NCI-H526 (cell line): ENCODE measurements at places on chromosomes 12 and 14.
A peak's percentile ranks its signal among the peaks of the same experiment; 100 is the strongest.

DNA sequence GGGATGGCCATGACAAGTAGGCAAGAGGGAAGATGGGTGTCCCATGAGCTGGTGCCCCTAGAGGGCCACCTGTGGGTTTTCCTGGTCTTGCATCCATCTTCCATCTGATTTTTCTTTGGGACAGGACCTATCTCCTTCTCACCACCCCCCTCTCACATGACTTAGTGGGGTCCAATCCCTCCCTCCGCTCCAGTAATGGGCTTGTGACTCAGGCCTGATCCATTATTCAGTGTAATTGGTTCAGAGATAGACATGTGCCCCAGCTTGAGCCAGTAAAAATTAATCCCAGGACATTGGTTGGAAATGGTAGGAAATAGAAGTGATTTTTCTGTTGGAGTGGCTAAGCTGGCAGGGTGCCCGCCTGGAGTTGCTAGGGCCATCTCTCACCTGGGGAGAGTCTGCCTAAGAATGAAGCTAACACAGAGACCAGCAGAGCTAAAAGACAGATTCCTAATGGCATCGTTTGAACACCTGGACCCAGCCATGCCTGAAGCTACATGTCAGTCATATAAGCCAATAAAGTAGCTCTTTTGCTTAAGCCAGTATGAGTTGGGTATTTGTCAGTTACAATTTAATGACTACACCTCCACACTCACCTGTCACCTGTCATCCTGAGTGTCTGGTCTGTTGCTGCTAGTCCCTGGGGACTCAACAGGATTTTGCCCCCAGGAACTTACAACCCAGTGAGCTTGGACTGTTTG, 14.7 kb downstream of the RASAL1 start:
- DNase-seq = peak; percentile 76

- no peak for DNase-seq
Measured at GRCh38 chr14:54814076-54814475, 88.5 kb downstream of the GCH1 start.

DNA sequence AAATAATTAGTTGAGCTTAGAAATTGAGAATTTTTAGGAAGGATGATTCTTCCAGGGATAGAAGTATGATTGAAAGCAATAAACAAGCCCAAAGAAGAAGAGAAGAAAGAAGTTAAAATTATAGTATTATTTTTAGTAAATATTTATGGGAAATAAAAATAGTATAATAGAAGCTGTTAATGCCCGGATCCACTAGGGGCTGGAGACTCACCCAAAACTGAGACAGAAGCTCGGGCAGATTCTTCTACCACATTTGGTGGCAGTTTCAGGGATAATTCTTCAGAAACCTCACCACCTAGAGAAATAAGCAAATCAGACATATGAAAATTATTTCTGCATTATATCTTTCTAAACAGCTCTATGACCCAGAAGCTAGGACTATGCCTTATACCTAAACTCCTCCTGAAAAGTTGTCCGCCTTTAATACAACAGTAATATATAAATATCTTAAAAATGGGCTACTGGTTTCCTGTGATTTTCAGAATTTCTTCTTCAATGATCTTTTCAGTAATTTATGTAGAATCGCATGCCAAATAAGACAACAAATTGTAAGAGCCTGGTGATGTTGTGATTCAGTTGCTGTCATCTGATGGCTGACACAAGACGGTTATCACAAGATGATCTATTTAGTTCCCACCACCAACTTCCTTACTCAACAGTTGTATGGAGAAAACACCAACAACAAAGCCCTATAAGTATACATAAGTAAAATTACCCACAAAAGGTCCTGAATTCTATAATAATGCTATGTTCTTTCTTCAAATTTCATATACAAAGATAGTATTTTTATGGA, 35.6 kb downstream of the A2M start:
- DNase-seq = no peak

GRCh38 chr12:122265886-122266229, 436 bp downstream of the VPS33A start:
- DNase-seq = no peak

- DNase-seq = no peak
Measured at GRCh38 chr12:49014547-49014946, 4.0 kb downstream of the PRKAG1 start.

GRCh38 chr14:29111554-29111953, 345.0 kb downstream of the FOXG1 start:
- no peak for DNase-seq
